ENCODE measurements at places on chromosomes 12 and 14.

GRCh38 chr12:81296556-81297305, 218.9 kb downstream of the ACSS3 start:
- DNase-seq: no peak

- no peak for DNase-seq
Observed at GRCh38 chr12:51082561-51083125, 753 bp downstream of the CSRNP2 start.

- DNase-seq: no peak
Observed at GRCh38 chr12:28987538-28988324, 161.3 kb upstream of the FAR2 start.

- DNase-seq: no peak
Observed at GRCh38 chr14:63470962-63471793, 72.0 kb downstream of the PPP2R5E start.

GRCh38 chr14:95263527-95264231, 56.0 kb downstream of the CLMN start:
- no peak for DNase-seq

GRCh38 chr14:75401361-75401760, 26.5 kb upstream of the JDP2 start:
- no peak for DNase-seq

DNA sequence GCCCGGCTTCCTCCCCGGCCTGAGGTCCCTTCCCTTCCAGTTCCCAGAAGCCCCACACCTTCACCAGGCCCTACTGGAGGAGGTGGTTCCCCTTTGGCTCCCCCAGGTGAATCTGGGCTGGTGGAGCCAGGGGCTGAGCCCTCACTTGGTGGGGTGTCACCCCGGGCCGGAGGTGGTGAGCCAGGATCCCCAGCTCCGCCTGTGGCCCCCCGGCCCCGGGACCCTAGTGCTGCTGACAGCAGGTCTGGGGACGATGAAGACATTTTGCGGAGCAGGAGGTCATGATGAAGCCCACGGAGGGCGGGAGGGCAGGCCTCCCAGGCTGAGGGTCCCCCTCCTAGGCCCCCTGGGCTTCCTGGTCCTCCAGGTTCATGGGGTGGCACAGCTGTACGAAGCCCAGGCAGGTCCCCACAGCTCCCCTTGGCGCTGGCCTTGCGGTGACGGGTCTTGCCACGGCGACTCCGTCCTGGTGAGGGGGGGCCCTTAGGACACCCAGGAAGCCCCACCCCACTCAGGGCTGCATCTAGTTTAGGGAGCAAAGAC, 16.6 kb downstream of the MAP3K12 start:
- DNase-seq: no peak

DNA sequence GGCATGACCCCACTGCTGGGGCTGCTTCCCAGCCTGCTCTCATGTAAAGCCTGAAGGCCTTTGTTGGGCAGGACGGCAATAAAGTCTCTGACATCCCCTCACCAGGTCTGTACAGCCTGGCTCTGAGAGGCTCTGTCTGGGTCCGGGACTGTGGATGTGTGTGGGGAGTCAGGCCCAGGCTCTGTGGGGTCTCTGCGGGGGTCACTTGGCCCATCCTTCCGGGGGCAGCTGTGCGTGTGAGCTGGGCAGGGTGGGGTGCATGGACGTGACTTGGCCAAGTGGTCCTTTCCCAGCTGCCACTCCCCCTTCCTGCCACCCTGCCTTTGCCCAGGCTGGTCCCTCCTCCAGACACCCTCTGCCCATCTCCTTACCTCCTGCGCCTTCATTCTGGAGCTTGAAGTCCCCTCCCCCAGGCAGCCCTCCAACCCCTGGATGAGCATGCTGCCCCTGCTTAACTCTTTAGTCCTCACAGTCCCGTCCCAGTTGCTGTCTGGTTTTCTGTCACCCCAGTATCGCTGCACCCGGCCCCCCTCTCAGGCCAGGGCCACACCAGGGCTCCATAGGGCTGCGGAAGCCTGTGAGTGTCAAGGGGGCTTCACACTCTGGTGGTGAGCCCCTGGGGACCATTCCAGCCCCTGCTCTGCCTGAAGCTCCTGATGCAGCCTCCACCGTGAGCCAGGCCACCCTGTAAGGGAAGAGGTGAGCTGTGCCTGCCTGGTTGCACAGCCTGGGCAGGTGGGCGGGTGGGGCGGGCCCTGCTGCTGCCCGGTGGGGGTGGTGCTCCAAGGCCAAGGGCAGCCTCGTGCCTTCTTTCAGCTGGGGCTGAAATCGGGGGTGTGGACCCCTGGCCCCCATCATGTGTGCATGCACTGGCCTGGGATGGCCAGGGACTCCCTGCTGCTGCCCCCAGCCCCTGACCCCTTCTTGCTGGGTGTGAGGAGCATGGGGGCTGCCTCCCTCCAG, 25.5 kb upstream of the KIF26A start:
- no peak for DNase-seq

DNA sequence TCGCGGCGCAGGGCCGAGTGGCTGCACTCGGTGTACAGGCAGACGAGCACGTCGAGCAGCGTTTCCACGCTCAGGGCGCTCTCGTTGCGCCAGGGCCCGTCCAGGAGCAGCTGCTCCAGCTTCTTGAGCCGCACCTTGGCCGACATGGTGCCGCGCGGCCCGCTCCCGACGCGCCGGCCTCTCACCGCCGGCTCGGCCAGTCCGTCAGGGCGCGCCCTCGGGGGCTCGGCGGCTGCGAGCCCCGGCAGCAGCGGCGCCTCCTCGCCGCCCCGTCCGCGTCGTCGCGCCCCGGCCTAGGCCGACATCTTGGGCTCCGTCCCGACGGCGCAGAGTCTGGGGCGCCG, 349 bp downstream of the CDC42BPB start:
- DNase-seq: no peak

GRCh38 chr14:32934073-32934880, 4.4 kb upstream of the NPAS3 start:
- no peak for DNase-seq

- no peak for DNase-seq
Observed at GRCh38 chr12:63208956-63209355, 58.0 kb upstream of the AVPR1A start.

GRCh38 chr12:55829967-55830600, 697 bp upstream of the DNAJC14 start:
- DNase-seq: no peak

DNA sequence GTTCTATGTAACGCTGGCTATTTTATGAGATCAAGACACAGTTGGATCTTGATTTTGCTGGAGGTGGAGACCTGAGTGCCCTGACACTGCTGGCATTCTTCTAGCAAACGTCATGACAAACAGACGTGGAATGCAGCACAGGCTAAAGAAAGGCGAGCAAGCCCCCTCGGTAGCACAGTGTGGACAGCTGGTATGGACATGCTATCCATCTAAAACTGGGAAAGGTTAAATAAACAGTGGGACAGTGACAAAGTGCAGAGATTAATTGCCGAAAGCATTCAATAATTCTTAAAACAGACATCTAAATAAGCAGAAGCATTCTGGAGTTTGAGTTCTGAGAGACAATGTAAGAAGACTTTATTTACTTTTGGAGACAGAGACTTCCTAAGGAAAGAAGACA, 237.2 kb downstream of the FBXL14 start:
- no peak for DNase-seq

- no peak for DNase-seq
Observed at GRCh38 chr14:54135804-54136280, 179.2 kb upstream of the BMP4 start.

- DNase-seq: no peak
Observed at GRCh38 chr12:128114485-128114884, 152.5 kb upstream of the TMEM132C start.

DNA sequence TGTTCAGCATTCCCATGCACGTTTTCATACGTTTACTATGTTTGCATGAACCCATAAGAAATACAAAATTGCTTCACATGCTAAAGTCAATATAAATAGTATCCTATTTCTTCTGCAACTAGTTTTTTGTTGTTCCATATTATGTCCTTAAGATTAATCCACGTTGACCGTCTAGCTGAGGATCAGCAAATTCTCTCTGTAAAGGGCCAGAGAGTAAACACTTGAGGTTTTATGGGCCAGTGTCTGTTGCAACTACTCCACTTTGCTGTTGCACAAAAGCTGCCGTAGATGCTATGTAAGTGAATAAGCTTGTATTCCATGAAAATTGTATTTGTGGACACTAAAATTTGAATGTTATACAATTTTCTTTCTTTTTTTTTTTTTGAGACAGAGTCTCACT, 21.1 kb upstream of the PITPNM2 start:
- no peak for DNase-seq

DNA sequence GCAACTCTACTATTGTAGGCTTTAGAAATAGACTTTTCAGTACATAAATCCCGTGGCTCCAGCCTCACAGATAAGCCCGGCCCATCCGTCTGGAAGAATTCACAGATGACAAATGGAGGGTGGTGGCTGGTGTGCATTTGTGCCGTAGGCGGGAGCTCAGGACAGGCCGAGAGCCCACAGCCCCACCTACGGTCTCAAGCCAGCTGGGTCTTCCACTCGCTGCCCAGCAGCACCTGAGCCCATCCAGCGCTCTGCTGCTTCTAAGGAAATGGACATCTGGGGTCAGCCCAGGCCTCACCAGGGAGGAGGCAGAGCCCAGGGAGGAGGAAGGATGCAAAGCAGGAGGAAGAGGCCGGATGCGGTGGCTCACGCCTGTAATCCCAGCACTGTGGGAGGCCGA, 72.8 kb downstream of the KIF26A start:
- DNase-seq: no peak

DNA sequence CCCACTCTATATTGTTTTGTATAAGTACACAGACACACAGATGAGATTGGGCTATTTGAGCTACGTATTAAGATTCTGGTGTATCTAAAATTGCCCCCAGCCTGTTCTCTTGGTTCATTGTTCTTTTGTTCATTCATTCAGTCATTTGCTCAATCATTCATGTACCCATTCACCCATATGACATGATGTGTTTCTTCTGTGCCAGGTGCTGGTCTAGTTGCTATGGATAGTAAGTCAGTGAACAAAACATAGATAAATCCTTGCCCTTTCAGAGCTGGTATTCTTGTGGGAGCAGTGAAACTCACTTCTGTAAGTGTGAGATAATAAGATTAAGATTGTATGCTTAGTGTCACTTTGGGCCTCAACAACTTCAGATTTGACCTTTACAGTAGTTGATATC, 191.3 kb downstream of the TMTC2 start:
- no peak for DNase-seq

DNA sequence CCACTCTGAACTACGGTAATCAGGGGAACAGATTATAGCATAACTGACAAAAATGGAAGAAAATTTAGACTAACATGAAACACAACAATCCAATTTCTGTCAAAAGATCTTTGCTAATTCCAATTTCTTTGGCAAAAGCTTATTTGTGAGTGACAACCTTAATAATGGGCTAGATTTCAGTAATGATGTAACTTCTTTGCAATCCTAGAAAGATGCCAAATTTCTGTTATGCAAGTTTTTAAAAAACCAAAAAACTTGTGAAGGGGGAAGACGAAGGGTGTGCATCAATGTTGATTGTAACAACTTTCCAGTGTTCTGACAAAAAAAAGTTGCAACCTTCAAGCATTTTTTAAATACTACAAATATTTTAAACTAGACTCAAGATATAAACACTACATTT, 59.9 kb downstream of the DICER1 start:
- no peak for DNase-seq

- DNase-seq: no peak
Observed at GRCh38 chr12:76152181-76152807, 67.8 kb upstream of the NAP1L1 start.

GRCh38 chr14:77068517-77069200, 29.4 kb upstream of the CIPC start:
- DNase-seq: no peak

DNA sequence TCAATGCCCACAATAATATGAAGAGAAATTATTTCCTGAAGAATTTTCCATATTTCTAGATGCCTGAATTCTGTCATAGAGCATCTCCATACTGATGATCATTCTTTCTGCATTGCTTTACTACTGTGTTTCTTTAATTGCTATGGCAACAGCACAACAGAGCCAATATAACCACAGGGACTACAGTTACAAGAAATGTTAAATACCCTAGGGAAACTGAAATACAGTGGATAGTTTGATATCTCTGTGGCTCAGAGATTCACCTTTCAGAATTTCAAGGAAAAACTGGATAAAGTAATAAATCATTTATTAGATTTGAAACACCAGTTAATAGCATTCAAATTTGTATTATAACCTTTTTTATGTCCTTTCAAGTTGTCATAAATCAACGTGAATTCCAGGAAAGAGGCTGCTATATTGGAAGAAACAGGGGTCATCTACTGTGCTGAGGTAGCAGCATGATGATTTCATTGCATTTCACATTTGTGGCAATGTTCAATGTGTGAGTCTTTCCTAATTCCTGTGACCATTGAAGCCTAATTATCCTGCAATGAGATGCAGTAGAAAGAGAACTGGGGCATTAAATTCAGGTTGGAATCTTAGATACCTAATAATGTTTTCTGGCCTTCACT, 267.1 kb downstream of the LRFN5 start:
- DNase-seq: no peak

- no peak for DNase-seq
Observed at GRCh38 chr12:49903700-49904423, at the start of gene FAIM2. TSS of gene FAIM2 (minus strand) at chr12:49903900. CDS start at chr12:49903792, 108 bp downstream.

- no peak for DNase-seq
Observed at GRCh38 chr14:91360490-91361232, 57.0 kb downstream of the CCDC88C start.

GRCh38 chr12:27821259-27821973, 41.4 kb upstream of the MANSC4 start:
- DNase-seq: no peak

GRCh38 chr14:24171422-24172260, at the start of gene REC8:
TSS of gene REC8 (plus strand) at chr14:24172080. CDS start at chr14:24172553, 473 bp downstream.
- DNase-seq: peak; percentile 38

- DNase-seq: no peak
Observed at GRCh38 chr12:108316176-108317086, 22.7 kb downstream of the CMKLR1 start.

DNA sequence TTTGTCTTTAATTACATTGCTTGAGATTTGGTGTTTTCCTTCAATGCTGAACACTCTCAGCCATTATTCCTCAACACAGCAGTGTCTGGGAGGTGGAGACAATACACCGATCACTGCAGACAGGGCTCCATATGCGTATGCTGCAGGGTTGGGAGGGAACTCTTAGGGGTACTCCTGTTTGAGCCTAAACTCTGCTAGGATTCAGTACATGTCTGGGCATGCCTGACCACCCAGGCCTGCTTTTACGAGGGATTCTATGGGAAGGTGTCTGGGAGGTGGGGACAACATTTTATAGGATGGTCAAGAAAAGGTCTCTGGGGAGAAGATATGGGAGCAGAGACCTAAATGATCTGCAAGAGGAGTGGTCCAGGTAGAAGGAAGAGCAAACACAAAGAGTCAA, 34.3 kb downstream of the DHRS2 start:
- no peak for DNase-seq

- DNase-seq: no peak
Observed at GRCh38 chr12:124358572-124358971, 63.7 kb downstream of the RFLNA start.

GRCh38 chr12:75969768-75970167, 61.8 kb downstream of the PHLDA1 start:
- no peak for DNase-seq
